ENCODE measurements at places on chromosomes 2 and 18. TPM values are rescaled to one million over a fixed set of nuclear protein-coding genes. Genes with fewer than 3 reads are reported as not detected.

TCF4 gene
- 2.4 TPM for total RNA-seq

ACOXL gene
- total RNA-seq, result not detected

SLC9A2 gene
- not detected for total RNA-seq

GPR35 gene
- total RNA-seq, result 11.0 TPM

DUSP19 gene
- 1.2 TPM for total RNA-seq

KCNE4 gene
- total RNA-seq, result not detected

TYMS gene
- total RNA-seq, result 7.3 TPM

SLC23A3 gene
- 1.3 TPM for total RNA-seq

C1QL2 gene
- total RNA-seq, result not detected

SIGLEC15 gene
- not detected for total RNA-seq

ALS2 gene
- total RNA-seq, result 9.9 TPM

METTL4 gene
- total RNA-seq, result 23.3 TPM

CDCA7 gene
- total RNA-seq, result 12.9 TPM

CPLX4 gene
- not detected for total RNA-seq

TUBB8B gene
- total RNA-seq, result not detected

All from CD4-positive, CD25-positive, alpha-beta regulatory T cell (primary cell).